CD4-positive, alpha-beta T cell treated with Interleukin-4 for 1 hour (primary cell): ENCODE measurements at places on chromosomes 13 and 19.
A peak's percentile ranks its signal among the peaks of the same experiment; 100 is the strongest.

- DNase-seq = peak; percentile 19
Measured at GRCh38 chr13:44573790-44574465, 2.2 kb downstream of the TSC22D1 start.

GRCh38 chr19:34994286-34994642 is 5.9 kb upstream of the GRAMD1A start:
- DNase-seq = no peak

DNA sequence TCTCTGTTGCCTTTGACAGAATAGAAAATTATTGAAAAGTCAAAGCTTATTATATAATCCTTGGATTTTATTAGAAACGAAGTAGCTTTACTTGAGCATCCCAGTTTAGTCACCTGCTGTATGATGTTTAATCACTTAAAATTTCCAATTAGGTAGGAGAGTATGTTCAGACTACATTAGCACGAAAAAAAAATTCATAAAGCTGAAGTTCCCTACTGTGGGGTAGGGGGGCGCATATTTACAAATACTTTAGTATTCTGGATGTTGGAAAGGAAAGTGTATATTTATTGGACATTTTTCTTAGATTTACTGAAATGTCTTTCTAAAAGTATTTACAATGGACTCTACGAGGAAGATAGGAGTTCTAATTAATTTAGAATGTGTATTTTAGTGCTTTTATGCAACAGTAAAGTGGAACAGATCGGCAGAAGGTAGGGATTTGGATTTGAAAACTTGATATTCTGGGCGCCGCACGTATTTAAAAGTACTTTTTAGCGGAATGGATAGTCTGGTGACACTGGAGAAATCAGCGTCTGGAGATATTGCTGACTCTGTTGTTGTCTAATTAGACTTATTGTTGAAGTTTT is 1.9 kb downstream of the CDK8 start:
- DNase-seq = no peak

- DNase-seq = peak; percentile 23
Measured at GRCh38 chr19:1471515-1472160, 7.4 kb downstream of the C19orf25 start.

- no peak for DNase-seq
Measured at GRCh38 chr19:18696023-18696422, 12.5 kb downstream of the CRTC1 start.

DNA sequence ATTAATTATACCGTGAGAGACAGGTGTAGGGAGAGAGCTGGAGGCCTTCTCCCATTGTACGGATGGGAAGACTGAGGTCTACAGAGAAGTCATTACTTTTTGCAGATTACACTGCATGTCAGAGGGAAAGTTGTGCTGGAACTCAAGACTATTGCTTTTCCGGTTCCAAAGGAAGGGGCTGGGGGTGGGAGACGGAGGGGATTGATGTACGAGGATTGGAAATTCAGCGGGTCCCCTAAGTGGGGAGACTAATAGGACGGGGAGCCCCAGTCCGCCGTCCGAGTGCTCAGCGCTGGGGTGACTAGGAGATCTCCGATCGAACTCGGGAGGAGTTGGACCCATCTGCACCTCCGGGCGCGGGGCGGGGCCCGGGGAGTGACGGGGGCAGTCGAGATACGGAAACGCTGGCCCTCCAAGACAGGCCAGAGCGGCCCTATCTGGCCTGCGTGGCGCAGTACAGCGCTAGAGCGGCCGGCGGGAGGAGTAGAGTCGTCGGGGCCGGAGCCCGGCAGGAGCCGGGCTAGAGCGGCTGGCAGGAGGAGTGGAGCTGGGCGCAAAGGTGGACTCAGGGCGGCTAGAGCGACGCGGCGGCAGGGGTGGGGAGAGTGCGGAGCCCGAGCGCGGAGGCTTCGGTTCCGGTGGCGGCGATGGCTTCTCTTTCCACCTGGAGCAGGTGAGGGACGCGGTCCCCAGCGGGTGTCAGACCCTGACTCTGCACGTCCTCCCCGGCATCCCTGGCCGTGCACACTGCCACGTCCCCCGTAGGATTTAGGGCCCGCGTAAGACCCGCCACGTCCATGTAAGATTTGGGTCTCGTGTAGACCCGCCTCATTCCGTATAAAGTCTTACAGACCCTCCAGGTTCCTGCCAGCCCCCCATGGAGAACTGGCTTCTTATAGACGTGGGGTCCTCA is 1.1 kb downstream of the ARHGEF1 start:
- DNase-seq = peak; percentile 90
